ENCODE measurements at places on chromosomes 7 and 10. TPM values are rescaled to one million over a fixed set of nuclear protein-coding genes. Genes with fewer than 3 reads are reported as not detected.

GRCh38 chr10:124971276-124971675, 29.4 kb downstream of the ZRANB1 start:
- no peak overlapping the region for H3K27ac ChIP-seq
- DNase-seq = no peak
- peaks cover 27% of the 10 kb centered on the region for H3K4me1 ChIP-seq
- no peak overlapping the region for H3K4me3 ChIP-seq
- no peaks in the 10 kb centered on the region for H3K27me3 ChIP-seq
- H3K36me3 ChIP-seq = peaks cover 37% of the 10 kb centered on the region

GRCh38 chr10:119256030-119256429, 48.7 kb downstream of the GRK5 start:
- peaks cover 5% of the 10 kb centered on the region for H3K36me3 ChIP-seq
- H3K27ac ChIP-seq = no peak overlapping the region
- no peak overlapping the region for H3K4me3 ChIP-seq

The RPA3 gene
- 89.5 TPM for total RNA-seq

The SHTN1 gene
- total RNA-seq = 0.54 TPM

The TET1 gene
- 4.1 TPM for total RNA-seq

The MYOF gene
- total RNA-seq = 1.9 TPM

Data from activated naive CD8-positive, alpha-beta T cell treated with anti-CD3 and anti-CD28 coated beads, Interleukin-2, amount 10 ng/mL, durations not matched to agents 7 days and 5 days (primary cell).